GM23338 (cell line): ENCODE measurements at places on chromosomes 16 and 17. TPM values are rescaled to one million over a fixed set of nuclear protein-coding genes. Genes with fewer than 3 reads are reported as not detected.

The CLEC19A gene
- polyA plus RNA-seq = 0.26 TPM in 1 of 2 replicates, not detected in the other

The UTS2R gene
- polyA plus RNA-seq = not detected in 2 replicates

DNA sequence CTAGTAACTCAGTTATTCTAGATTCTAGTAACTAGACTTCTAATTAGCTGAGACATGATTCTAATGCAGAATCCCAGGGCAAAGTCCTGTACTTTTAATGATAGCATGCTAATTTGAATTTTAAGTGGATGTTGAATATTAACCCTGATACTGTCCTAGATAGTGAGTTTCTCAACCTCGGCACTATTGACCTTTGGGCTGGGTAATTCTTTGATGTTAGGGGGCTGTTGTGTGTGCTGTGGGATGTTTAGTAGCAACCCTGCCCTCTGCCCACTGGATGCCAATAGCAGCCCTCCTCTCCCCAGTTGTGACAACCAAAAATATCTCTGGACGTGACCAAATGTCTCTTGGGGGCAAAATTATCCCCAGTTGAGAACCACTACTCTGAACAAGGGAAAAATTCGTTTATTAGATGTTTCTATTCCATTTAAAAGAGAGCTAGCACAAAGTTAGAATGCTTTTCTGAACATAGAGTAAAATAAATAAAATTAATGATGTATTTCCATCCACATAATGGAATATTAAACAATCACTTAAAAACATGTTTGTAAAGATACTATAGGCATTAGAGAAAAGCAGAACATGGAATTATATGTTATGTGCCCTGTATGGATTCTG, 30.2 kb downstream of the SALL1 start:
- no peak for DNase-seq

DNA sequence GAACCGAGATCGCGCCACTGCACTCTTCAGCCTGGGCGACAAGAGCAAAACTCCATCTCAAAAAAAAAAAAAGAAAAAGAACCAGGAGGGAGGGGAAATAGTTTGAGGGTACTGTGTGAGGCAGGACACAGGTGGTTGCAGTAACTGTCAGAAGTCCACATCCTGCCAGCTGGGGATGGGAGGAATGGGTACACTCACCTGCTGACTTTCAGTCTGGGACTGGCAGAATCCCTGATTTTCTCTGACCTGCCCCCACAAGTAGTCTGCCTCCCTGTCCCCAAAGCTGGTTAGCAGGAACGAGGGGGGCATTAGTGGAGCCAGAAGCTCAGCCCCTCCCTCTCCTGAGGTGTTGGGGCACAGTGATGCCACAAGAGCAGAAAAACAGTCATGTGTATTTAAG, 7.1 kb upstream of the ARL5C start:
- no peak for DNase-seq

DNA sequence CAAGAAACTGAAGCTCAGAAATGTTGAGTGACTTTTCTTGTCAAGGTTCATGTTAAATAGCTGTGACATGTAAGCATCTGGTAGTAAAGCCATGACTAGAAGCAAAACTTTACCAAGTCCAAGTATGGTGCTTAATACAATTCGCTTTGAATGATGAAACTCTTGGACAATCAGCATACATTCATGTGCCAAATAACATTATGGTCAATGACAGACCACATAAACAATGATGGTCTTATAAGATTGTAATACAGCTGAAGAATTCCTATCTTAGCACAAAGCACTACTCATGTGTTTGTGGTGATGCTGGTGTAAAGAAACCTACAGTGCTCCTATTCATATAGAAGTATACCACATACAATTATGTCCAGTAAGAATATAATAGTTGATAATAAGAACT, 97.1 kb upstream of the RPRML start:
- DNase-seq = no peak

GRCh38 chr17:5610956-5611355, 26.6 kb upstream of the NLRP1 start:
- no peak for DNase-seq

DNA sequence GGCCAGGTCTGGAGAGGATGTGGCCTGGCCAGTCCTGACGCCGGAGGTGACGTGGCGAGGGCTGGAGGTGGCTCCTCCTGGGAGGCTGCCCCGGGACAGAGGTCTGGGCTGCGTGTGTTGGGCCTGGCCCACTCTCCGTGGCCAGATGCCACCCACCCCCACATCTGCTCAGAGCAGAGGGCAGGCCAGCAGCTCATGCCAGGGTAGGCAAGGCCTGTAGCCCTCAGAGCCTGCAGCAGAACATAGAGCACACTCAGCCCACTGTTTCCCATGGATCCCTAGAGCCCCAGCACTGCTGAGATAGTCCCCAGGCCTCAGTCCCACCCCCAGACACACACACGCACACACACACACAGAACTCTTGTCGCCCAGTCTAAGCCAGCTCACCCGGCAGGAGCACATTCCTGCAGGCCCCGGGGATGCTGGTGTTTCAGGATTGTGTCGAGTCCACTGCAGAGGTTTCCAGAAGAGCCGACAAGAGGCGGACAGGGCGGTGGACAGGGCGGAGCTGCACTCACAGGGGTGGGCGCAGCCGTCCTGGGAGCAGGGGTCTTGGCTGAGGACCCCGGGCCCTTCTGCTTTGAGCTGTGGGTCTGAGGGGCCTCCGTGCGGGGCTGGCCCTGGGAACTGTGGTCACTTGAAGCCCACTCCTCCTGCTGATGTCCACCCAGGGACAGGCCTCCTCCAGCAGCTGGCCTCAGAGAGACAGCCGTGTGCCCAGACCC, 33.4 kb downstream of the SOX8 start:
- no peak for DNase-seq

DNA sequence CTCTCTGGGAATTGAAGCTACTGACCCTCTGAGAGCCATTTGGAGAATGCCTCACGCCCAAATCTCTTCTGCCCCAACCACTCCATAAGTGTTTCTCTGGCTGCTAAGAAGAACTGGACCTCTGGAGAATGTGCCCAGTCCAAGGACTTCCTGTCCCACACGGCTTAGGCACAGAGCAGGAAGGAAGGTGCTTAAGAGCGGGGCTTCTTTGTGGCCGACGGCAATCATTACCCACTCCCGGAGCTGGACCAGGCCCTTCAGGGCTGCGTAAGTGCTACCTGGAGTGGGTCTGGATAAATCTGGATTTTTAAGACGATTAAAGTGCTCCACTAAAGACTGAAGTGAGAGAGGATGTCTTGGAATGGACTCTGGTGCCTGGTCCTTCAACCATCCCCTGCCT, 1.8 kb downstream of the CCDC42 start:
- DNase-seq = no peak

DNA sequence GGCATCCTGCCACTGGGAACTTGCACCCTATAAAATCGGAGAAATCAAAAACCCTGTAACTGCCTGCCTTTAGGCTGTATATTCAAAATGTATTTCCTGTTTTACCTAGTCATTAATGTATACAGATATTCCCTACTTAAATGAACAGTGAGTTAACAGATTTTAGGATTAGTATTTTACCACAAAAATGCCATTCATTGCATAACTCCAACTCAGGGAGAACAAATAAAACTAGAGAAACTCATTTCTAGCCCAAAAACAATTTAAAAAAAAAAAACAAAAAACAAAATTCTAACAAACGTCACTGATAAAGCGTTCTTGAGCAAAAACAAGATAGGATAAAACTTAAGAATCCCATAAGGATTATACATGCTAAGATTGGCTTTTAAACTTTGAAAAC, 3.7 kb upstream of the DHX33 start:
- DNase-seq = no peak

DNA sequence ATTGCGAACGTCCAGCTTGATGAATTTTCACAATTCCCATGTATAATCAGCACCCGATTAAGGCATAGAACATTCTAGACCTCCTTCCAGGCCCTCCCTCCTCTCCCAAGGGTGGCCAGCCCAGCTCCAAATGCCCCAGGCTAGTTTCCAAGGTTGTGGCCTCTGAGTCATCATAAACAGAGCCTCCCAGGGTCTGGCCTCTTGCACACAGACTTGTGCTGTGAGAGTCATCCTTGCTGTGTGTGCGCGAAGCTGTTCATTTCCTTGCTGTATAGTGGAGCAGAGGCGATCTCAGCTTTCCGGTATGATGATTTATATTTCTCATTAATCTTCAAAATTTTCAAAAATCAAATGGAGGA, 20.5 kb upstream of the JPH3 start:
- no peak for DNase-seq

- no peak for DNase-seq
Measured at GRCh38 chr17:15130426-15130825, 134.7 kb downstream of the PMP22 start.

DNA sequence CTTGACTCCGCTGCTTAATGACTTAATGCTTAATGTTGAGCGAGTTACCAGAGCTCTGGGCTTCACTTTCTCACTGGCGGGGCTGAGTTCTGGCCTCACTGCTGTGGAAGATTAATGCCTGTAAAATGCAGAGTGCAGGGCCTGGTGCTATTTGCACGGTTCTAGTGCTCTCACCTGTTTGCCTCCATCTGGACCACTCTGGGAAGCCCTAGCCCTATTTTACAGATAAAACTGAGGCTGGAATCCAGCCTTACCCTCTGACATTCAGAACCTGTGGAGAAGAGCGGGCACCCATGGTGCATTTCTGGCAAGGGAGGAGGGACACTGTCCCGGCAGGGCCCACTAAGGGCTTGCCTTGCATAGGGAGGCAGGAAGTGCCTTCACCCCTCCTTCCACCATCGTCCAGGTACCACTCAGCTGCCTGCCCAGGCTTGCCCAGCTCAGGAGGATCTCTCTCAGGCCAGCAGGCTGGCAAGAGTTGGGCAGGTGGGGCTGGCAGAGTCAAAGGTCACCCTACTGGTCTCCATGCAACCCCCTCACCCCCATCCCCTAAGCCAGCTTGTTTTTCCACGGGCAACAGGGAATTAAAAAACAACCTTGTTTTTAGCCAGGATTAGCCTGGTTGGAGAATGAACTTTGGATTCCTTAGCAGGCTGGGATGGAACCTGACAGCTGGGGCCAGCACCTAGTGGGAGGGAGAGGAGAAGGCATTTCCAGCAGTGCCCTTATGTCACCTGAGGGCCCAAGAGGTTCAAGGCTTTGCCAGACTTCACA, 4.1 kb upstream of the UBALD1 start:
- DNase-seq = no peak

DNA sequence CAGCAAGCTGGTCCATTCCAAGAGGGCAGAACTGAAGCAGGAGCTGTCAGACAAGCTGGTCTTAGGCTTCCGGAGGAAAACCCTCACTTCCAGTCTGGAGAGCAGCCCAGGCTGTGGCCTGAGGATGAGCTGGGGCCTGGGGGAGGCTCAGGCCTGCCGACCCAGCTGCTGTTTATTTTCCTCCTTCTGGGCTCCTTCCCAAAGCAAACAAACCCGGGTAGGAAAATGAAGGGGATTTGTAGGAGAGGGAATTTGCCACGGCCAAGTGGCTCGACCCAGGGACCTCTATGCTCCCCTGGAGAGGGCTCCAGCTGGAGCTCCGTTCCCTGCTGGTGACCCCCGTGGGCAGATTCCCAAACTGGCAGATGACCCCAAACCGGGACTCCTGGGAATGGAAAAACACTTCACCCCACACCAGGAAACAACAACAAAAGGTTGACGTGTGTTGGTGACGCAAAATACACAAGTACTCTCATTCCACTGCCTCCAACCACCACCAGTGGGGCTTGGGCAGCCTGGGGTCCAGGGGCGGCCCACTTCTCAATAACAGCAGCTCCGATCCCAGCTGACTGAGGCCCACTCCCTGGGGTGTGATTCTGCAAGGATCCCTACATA, 8.8 kb downstream of the JUP start:
- DNase-seq = no peak

DNA sequence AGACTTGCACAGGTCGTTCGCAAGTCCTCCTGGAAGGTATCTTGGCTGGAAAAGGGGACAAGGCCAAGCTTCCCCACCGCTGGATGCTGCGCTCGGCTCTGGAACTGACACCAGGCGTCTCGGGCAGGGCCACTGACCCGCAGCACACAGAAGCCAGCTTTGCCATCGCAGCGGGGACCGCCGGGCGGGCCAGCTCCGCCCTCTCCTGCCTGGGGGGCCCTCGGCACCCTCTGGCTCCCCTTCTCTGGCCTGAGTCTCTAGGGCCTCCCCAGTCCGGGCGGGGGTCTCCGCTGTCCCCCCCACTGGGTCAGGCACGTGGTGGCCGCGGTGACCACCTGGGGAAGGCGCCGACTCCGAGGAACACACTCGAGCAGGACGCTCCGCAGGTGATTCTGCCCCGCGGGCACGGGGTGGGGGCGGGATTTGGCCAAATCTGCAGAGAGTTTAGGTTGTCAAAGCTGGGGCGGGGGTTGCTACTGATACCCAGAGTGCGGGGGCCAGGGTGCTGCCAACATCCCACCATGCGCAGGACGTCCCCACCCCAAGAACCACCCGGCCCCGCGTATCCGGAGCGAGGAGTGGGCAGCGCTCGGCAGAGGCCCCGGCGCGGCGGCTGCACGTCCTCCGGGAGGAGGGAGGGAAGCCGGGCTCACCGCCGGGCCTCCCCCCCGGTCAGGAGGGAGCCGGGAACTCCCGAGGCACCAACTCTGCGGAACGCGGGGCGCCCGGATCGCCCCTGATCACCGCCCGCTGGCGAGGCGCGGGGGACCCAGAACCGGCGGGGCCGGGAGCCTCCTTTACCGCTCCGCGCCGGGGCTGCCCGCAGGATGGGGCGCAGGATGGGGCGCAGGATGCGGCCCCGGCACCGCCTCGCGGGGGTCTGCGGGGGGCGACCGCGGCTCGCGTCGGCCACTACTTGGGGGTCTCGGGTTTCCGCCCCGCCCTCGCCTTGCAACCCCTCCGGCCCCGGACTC, 744 bp upstream of the METRNL start:
- no peak for DNase-seq

GRCh38 chr17:46794318-46794717, 24.2 kb downstream of the WNT3 start:
- DNase-seq = no peak

- peak; percentile 82 for DNase-seq
Measured at GRCh38 chr16:77171745-77172635, 19.0 kb upstream of the MON1B start.

DNA sequence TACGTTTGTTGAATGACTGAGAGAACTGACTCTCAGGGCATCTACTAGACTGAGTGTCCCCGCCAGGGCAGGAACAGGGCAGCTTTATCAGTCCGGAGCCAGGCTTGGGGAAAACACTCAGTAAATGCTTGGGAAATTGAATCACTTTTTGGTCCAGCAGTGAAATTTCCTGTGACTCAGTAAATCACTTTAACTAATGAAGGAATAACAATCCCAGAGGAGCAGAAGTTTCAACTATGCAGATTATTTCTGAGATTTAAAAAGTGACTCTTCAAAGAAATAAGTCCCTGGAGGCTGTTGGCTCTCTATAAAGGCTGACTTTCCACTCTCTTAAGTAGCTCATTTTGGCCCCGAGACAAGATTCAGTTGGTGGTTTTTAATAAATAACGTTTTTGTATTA, 101.8 kb downstream of the FOXL1 start:
- no peak for DNase-seq
